ENCODE measurements at places on chromosomes 3 and 15. TPM values are rescaled to one million over a fixed set of nuclear protein-coding genes. Genes with fewer than 3 reads are reported as not detected.

- H3K27ac ChIP-seq: no peak overlapping the region
- DNase-seq: no peak
- H3K36me3 ChIP-seq: no peaks in the 10 kb centered on the region
- H3K4me3 ChIP-seq: no peak overlapping the region
- H3K27me3 ChIP-seq: no peaks in the 10 kb centered on the region
Measured at GRCh38 chr3:99962703-99963102, 145.0 kb downstream of the CMSS1 start.

GRCh38 chr3:31268868-31269267, 263.9 kb upstream of the STT3B start:
- H3K36me3 ChIP-seq: no peaks in the 10 kb centered on the region
- H3K4me1 ChIP-seq: peaks cover under 1% of the 10 kb centered on the region
- DNase-seq: no peak
- H3K27ac ChIP-seq: no peak overlapping the region
- H3K27me3 ChIP-seq: no peaks in the 10 kb centered on the region
- H3K4me3 ChIP-seq: no peak overlapping the region

- no peak for DNase-seq
- no peak overlapping the region for H3K27ac ChIP-seq
Measured at GRCh38 chr3:41044523-41044922, 154.8 kb upstream of the CTNNB1 start.

DNA sequence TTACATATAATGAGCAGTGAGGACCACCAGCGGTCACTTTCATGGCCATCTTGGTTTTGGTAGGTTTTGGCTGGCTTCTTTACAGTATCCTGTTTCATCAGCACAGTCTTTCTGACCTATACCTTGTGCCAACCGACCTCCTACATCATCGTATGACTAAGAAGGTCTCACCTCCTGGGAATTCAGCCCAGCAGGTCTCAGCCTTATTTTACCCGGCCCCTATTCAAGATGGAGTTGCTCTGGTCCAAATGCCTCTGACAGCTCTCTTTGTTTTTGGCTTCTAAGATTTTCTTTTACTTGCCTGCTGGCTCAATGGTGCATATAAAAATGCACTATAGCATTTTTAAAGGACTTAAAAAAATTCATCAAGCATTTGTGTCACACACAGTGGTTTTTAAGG, 3.2 kb upstream of the MME start:
- no peaks in the 10 kb centered on the region for H3K36me3 ChIP-seq
- H3K4me3 ChIP-seq: no peak overlapping the region
- no peak for DNase-seq
- H3K4me1 ChIP-seq: no peaks in the 10 kb centered on the region
- H3K27me3 ChIP-seq: peaks cover 17% of the 10 kb centered on the region

DNA sequence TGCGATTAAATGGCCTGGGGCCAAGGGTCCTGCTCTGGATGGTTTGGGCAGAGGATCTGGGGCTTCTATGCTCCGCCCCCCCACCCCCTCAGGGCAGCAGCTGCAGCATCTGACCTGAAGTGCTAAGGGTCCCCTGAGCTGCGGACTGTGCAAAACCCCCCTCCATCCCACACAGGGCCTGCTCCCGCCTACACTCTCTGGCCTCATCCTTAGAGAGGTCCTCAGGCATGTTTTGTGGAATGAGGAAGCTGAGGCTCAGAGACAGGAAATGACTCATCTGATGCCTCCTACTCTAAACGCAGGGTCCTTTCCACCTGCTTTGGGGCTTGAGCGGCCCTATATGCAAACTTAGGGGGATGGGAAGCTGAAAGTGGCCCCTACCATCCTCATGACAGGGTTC, 59.5 kb upstream of the CTSH start:
- no peak overlapping the region for H3K4me3 ChIP-seq
- H3K4me1 ChIP-seq: peaks cover 14% of the 10 kb centered on the region
- no peak for DNase-seq
- no peak overlapping the region for H3K27ac ChIP-seq
- H3K36me3 ChIP-seq: no peaks in the 10 kb centered on the region

- no peak overlapping the region for H3K4me3 ChIP-seq
- H3K27ac ChIP-seq: no peak overlapping the region
- H3K4me1 ChIP-seq: no peaks in the 10 kb centered on the region
- H3K27me3 ChIP-seq: no peaks in the 10 kb centered on the region
- H3K36me3 ChIP-seq: no peaks in the 10 kb centered on the region
- no peak for DNase-seq
Measured at GRCh38 chr3:116000311-116000710, 377.0 kb downstream of the GAP43 start.

GRCh38 chr3:174495928-174496327, 363.2 kb upstream of the NAALADL2 start:
- H3K27ac ChIP-seq: no peak overlapping the region
- H3K4me1 ChIP-seq: no peaks in the 10 kb centered on the region
- no peaks in the 10 kb centered on the region for H3K36me3 ChIP-seq
- H3K4me3 ChIP-seq: no peak overlapping the region

GRCh38 chr3:138438896-138439295, 4.5 kb downstream of the ESYT3 start:
- no peak overlapping the region for H3K4me3 ChIP-seq
- H3K36me3 ChIP-seq: no peaks in the 10 kb centered on the region
- H3K27ac ChIP-seq: no peak overlapping the region
- H3K27me3 ChIP-seq: peaks cover 25% of the 10 kb centered on the region

DNA sequence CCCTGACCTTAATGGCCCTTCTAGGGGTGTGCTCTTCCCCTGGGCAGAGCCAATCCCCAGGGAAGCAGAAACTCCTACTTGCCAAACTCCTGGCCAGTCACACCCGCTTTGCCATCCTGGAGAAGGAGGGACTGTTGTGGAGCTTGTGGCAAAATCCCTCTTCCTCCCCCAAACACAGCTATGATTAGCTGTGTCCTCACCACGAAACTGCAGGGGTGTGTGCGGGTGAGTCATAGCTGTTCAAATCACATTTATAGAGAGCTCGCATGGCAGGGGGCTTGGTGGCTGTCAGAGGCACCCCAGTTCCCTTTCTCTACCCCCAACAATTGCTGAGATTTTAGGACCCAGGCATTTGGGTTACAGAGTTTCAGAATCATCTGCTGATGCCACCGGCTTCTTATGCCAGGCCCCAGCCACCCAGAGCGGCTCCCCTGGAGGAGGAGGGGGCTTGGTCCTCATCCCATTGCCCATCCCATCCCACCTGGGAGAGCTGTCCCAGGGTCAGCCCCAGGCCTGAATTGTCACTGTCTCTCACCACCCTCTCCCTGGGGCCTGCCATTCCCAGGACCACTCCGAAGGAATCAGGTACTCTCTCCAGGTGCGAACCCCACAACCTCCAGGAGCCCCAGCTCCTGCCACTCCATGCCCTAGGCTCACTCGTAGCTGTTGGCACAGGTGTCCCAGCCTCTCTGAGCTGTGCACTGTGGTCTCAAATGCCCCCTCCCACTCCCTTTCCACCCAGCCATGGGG, 28.8 kb upstream of the MAGEF1 start:
- no peaks in the 10 kb centered on the region for H3K36me3 ChIP-seq
- H3K4me1 ChIP-seq: no peaks in the 10 kb centered on the region
- no peak for DNase-seq
- no peak overlapping the region for H3K27ac ChIP-seq

- H3K4me3 ChIP-seq: no peak overlapping the region
- no peaks in the 10 kb centered on the region for H3K27me3 ChIP-seq
- no peaks in the 10 kb centered on the region for H3K4me1 ChIP-seq
Measured at GRCh38 chr3:168512802-168513201, 417.1 kb upstream of the GOLIM4 start.

GRCh38 chr15:27278761-27279160, 307.8 kb downstream of the GABRG3 start:
- no peak for DNase-seq
- no peaks in the 10 kb centered on the region for H3K36me3 ChIP-seq
- no peaks in the 10 kb centered on the region for H3K4me1 ChIP-seq

DNA sequence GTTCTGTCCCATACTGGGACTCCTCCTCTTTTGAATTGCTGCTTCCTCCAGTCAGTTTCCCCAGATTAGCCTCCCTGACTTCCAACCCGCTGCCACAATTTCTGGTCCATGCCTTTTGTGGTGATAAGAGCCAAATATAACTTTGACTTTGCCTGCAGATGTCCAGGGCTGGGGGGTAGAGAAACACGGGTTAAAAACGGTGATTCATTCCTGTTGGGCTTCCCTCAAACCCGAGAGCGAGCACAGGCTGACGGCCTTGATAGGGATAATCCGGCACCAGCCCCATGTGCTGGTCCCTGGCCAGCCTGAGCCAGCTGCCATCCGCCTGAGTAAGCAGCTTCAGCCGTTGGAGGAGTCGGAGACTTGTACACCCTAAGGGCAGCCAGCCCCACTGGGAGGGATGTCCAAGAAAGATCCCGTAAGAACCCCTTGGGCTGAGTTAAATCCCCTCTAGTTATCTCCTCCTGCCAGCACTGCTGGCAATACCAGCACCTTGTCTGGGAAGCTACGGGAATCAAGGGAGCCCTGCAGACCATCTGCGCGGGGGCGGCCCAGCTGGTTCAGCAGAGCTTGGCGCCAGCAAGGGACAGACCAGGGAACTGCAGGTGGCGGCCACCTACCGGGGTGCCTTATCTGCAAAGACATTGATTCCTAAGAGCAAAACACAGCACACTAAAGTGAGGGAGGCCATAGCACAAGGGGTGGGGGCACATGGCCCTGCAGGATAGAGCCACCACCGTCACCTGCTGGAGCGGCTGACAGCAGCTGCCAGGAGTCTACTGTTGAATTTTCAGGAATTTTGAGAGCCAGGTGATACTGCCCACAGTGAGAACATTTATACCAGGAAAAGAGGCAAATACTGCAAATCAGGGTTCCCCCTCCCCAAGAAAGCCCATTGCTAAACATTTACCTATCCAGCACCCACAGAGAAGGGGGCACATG, 18.1 kb downstream of the CSPG4 start:
- no peaks in the 10 kb centered on the region for H3K36me3 ChIP-seq
- H3K4me1 ChIP-seq: peaks cover 20% of the 10 kb centered on the region
- no peak for DNase-seq
- H3K27ac ChIP-seq: no peak overlapping the region
- no peaks in the 10 kb centered on the region for H3K27me3 ChIP-seq

DNA sequence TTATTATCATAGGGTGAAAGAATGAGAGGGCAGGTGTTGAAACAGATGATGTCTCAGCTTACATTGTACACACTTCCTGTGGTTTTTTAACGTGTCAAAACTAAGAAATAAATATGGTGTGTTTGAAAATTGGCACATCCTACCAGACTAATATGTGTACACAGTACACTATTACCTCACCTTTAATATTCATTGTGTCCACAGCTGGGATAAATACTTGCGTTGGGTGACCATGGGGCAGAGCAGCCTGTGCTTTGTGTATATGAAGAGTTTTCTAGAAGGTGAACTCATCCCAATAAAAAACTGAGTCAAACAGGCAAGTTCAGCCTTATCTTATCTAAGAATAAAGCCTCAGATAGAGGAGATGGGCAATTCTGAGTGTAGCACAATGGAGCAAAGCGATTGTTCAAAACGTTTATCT, 17.3 kb downstream of the SUCNR1 start:
- no peaks in the 10 kb centered on the region for H3K4me1 ChIP-seq
- H3K27ac ChIP-seq: no peak overlapping the region
- H3K36me3 ChIP-seq: no peaks in the 10 kb centered on the region
- H3K4me3 ChIP-seq: no peak overlapping the region

DNA sequence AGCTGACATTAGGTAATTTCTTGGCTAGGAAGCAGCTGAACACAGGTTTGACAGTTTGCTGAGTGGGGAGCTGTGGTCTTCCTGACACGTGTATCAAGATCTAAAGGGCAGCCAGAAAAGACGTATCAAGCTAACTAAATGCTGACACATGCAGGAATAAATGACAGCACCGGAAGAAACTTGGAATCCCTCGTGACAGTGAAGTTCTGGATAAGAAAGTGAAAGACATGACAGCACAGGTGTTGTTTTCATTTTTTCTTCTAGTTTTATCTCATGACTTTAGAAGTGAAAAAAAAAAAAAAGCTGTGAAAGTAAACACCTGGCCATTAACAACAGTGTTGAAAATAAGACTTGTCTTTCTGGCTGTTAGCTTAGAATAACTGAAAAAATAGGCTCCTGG, 48.7 kb downstream of the FGF7 start:
- DNase-seq: no peak
- H3K27me3 ChIP-seq: no peaks in the 10 kb centered on the region
- H3K4me1 ChIP-seq: no peaks in the 10 kb centered on the region
- H3K36me3 ChIP-seq: no peaks in the 10 kb centered on the region
- no peak overlapping the region for H3K27ac ChIP-seq

Gene MORC1
- total RNA-seq: not detected

Gene C3orf22
- total RNA-seq: not detected

Gene ADPRH
- total RNA-seq: 26.5 TPM

Gene ABHD14A
- total RNA-seq: 17.9 TPM

Gene CHDH
- 10.9 TPM for total RNA-seq

Gene HHATL
- total RNA-seq: not detected

Gene FBXO45
- total RNA-seq: 8.2 TPM

Gene AP4E1
- total RNA-seq: 10.8 TPM
